ENCODE measurements at places on chromosomes 3 and 15.

DNA sequence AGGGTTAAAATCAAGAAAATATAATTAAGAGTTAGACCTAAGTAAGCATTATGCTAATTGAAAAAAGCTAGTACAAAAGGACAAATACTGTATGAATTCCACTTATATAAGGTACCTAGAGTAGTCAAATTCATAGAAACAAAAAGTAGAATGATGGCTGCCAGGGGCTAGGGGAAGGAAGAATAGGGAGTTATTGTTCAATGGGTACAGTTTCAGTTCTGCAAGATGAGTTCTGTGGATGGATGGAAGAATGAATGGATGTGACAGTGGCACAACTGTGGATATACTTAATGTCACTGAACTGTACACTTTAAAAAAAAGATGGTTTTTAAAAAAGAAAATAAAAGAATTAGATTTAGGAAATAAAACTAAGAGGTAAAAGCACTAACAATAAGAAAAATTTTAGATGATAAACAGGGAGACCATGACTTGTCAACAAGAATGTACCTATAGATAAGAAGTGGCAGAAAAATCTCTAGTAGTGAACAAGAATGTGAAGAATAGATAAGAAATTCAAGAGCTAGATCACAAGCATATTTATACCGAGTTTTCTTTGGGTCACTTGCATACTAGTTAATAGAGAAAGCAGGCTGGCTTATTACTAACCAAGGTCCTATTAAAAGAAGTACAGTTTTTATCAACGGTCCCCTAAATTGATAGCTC, 5.5 kb downstream of the IFT80 start:
- DNase-seq = no peak

GRCh38 chr3:177441813-177442646, 244.7 kb upstream of the TBL1XR1 start:
- DNase-seq = peak; percentile 37

DNA sequence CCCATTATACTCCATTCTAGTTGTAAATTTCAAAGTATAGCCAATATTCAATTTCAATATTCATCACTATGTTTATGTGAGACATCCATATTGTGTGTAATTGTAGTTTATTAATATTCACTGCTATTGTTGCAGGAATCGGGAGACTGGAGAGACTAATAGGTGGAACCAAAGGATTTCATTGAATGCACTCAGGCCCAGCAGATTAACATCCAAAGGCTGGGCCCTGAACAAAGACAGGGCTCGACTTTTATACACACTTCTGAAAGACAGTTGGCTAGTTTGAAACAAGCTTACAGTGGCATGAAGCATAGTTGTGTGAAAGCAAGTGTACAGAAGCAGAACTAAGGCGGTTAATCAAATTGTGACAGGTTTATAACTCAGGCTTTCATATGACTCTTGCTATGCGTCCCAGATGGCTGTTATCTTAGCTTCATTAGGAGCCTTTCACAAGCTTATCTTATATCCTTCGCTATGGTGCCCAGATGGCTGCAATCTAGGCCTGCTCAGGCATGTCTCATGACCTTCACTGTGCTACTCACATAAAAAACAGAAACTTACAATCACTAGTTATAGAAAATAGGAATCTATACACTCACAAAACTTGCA, 1038.8 kb upstream of the EPHA6 start:
- no peak for DNase-seq

GRCh38 chr3:180828723-180829408, 83.6 kb upstream of the FXR1 start:
- DNase-seq = no peak

- no peak for DNase-seq
These were observed 147.3 kb upstream of the CGNL1 start for GRCh38 chr15:57229051-57229450.

GRCh38 chr3:172846103-172846561, 95.6 kb downstream of the ECT2 start:
- DNase-seq = peak; percentile 56

DNA sequence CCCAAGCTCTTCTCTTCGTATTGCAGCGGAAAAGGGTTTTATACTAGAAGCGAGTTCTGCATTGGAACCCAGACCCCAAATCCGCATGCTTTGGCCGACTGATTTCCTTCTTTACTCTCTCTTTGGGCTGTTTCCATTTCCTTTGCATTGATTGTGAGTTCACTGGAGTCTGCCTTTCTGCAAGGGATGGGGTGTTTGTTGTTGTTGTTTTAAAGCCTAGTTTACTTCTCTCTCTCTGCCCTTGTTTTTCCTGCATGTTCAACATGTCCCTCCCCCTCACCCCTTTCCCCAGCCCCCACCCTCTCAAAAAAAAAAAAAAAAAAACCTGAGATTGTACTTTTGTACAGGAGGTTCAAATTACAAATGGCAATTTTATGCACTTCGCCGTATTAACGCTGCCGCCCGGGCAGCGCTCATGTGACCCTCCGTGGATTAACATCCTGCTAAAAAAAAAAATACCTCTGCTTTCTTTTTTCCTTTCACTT, 2.2 kb downstream of the NR2F2 start:
- no peak for DNase-seq

DNA sequence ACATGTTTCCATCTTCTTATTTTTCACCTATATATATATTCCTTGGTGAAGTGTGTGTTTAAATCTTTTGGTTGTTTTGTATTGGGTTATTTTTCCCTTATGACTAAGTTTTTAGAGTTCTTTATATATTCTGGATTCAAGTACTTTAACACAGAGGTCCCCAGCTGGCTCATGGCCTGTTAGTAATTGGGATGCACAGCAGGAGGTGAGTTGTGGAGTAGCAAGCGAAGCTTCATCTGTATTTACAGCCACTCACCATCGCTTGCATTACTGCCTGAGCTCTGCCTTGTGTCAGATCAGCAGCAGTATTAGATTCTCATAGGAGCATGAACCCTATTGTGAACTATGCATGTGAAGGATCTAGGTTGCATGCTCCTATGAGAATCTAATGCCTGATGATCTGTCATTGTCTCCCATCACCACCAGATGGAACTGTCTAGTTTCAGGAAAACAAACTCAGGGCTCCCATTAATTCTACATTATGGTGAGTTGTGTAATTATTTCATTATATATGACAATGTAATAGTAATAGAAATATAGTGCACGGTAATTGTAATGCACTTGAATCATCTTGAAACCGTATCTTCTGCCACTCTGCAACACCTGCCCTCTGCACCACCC, 151.6 kb downstream of the RSRC1 start:
- DNase-seq = peak; percentile 31

DNA sequence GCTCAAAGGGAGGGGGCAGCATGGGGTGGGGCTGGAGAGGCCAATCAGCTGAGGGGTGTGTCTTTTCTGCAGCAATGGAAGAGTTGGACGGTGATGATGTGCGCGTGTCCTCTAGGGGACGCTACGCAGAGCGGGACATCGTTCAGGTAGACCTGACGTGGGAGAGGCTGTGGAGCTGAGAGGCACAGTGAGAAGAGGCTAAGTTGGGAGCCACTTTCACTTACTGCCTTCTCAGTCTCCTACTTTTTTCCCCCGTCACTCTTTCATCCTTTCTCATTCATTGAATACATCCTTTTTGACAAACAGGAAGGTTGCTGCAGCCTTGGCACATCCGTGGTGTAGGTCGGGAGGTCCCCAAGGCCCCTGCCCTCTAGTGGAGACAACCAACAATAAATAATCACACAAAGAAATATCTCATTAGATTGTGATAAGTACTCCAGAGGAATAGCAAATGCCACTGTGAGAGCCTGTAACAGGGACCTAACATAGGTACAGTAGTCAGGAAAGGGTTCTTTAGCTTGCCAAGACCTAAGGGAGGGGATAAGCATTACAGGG, 4.4 kb upstream of the BRPF1 start:
- peak; percentile 40 for DNase-seq

All from inflammatory macrophage (primary cell).